ENCODE measurements at places on chromosomes 3 and 15.

GRCh38 chr3:99626417-99626788 is 12.0 kb upstream of the COL8A1 start:
- no peaks in the 10 kb centered on the region for H3K4me1 ChIP-seq
- H3K27me3 ChIP-seq, result no peaks in the 10 kb centered on the region
- DNase-seq, result no peak
- no peaks in the 10 kb centered on the region for H3K36me3 ChIP-seq
- H3K27ac ChIP-seq, result no peak overlapping the region
- no peak overlapping the region for H3K4me3 ChIP-seq

GRCh38 chr3:23481011-23481615 is 278.0 kb downstream of the UBE2E2 start:
- no peak for DNase-seq
- H3K36me3 ChIP-seq, result no peaks in the 10 kb centered on the region
- no peak overlapping the region for H3K4me3 ChIP-seq
- H3K4me1 ChIP-seq, result no peaks in the 10 kb centered on the region

GRCh38 chr15:68230157-68231100 is 901 bp upstream of the CLN6 start:
- no peak for DNase-seq
- H3K4me3 ChIP-seq, result peak overlapping the region; percentile 90
- H3K36me3 ChIP-seq, result no peaks in the 10 kb centered on the region
- H3K4me1 ChIP-seq, result peaks cover 17% of the 10 kb centered on the region
- H3K27ac ChIP-seq, result peak overlapping the region; percentile 72

DNA sequence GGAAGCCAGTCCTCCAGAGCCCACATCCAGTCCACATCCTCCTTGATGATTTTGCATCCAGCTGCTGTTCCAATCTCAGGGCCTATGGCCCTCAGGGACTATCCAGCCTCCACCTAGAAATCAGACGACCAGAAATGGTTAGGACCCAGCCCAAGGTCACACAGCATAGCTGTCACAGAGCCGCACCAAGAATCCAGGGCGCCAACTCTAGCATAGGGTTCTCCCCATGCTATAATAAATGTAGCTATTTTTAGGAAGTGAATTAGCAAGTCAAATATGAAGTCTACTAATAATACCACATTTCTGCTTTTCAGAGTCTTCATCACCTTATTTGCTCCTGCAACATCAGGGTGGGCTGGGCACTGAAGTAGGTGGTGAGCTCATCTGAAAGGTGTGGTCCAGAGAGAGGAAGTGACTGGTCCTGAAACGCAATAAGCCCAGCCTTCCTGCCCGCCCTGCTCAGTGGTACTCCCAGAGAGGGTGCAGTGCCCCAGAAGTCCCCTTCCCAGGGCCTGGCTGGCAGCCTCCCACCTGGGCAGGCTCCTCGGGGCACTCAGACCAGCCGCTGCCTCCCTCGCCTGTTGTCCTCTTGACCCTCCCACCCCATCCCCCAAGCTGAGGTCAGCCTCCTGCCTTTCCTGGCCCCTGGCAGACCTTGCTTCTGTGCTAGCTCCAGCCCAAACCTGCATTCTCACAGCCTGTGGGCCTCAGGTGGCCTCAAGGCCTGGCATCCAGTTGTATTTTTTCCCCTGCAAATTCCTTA is 17.6 kb upstream of the CYP11A1 start:
- peak overlapping the region; percentile 32 for H3K27ac ChIP-seq
- no peak overlapping the region for H3K4me3 ChIP-seq
- H3K36me3 ChIP-seq, result no peaks in the 10 kb centered on the region
- peaks cover 36% of the 10 kb centered on the region for H3K4me1 ChIP-seq
- no peaks in the 10 kb centered on the region for H3K27me3 ChIP-seq
